EL (cell line): ENCODE measurements at places on chromosomes 7 and 10.

GRCh38 chr10:4242561-4243035 is 457.6 kb upstream of the KLF6 start:
- peak; percentile 93 for DNase-seq

- DNase-seq: no peak
Observed at GRCh38 chr10:11719496-11720259, 22.5 kb upstream of the ECHDC3 start.

- DNase-seq: peak; percentile 43
Observed at GRCh38 chr10:126433351-126433750, 45.1 kb upstream of the ADAM12 start.

DNA sequence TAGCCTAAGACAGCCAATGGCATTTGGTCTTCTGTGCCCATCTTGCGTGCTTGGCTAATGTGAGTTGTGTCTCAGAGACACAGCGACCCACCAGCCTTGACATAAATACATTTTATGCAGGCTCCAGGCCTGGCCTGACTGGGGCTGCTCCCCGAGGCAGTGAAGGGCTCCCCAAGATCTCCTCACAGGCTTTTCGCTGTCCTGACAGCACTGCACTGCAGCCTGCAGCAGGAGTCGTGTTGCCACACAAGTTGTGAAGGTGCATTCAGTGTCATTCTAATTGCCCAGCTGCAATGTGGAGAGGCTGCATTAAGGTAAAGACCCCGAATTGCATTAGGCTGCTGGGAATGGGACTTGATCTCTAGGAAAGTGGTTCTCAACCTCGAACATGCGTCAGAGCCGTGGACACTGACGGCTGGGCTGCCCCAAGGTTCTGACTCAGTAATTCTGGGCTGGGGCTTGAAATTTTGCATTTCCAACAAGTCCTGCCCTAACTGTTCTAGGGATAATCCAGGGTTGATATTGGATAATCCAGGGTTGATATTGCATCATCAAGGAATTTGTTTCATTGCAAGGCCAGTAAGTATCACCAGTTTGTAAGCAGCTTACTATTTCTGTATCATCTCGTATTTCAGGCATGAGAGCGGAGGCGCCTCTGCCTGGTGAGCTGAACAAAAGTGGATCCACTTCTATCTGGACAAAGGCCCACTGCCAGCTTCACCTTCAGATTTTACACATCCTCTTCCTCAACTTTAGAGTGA is 108.7 kb upstream of the INSIG1 start:
- peak; percentile 13 for DNase-seq

DNA sequence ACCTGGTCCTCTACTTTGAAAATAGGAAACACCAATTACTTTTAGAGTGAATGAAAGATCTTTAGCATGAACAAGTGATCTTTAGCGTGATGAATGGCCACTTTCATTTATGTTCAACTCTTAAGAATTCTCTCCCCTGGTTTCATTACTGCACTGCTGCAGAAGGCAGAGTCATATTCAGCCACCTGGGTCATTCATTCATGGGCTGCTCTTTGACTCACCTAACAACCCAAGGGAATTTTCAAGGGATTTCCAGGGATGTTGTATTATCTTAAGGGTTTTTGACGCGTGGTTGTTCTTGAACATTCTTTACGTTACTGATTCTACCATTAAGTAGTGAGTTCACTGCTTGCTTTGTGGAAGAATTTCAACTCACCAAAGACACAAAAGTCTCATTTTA is 87.3 kb upstream of the STK17A start:
- no peak for DNase-seq

DNA sequence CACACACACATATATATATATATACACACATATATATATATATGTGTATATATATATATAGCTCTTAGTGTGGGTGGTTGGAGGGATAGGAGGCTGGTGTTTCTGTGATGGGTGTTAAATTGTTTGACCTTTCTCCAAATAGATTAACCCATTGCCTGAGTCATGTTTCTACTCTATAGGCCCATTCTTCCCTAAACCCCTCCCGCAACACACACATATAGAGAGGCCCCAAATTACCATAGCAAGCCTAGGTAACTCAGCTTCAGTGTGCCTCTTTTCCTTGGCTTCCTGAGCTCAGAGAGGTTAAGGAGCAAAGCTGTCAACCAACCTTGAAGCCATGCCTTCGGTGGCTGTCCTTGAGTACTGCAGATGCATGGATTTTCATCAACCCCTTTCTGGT is 98.7 kb upstream of the ADO start:
- DNase-seq: no peak

GRCh38 chr7:131219312-131220041 is 108.2 kb upstream of the MKLN1 start:
- no peak for DNase-seq

- peak; percentile 11 for DNase-seq
Observed at GRCh38 chr7:116265881-116266280, 55.5 kb downstream of the TES start.

DNA sequence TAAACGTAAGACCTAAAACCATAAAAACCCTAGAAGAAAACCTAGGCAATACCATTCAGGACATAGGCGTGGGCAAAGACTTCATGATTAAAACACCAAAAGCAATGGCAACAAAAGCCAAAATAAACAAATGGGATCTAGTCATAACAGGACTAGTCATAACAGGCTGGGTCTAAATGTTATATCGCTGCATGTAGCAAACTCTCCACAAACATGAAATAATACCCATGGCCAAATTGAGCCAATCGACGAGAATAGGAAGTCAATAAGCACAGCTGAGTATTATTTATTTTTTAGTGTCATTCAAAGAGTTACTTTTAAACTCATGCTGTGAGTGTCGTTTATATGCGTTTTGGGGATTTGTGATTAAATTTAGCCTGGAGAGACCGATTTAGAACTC is 225.1 kb downstream of the TFEC start:
- DNase-seq: no peak
